ENCODE measurements at places on chromosomes 6 and 20.

DNA sequence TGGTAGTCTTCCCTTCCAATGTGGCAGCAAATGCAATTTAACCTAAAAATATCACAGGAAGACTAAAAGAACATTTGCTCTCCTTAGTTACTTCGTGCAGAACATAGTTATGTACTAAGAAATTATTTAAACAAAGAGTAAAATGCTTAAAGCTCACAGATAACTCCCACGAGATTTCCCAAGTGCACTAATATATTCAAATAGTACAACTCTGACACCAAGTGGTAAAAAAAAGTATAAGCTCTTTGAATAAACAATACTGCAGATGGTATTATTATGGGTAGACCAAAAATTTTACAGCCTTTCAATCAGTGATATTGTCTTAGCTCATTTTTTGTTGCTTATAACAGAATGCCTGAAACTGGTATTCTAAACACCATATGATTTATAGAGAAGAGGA lies 52.8 kb upstream of the FILIP1 start:
- DNase-seq: no peak

DNA sequence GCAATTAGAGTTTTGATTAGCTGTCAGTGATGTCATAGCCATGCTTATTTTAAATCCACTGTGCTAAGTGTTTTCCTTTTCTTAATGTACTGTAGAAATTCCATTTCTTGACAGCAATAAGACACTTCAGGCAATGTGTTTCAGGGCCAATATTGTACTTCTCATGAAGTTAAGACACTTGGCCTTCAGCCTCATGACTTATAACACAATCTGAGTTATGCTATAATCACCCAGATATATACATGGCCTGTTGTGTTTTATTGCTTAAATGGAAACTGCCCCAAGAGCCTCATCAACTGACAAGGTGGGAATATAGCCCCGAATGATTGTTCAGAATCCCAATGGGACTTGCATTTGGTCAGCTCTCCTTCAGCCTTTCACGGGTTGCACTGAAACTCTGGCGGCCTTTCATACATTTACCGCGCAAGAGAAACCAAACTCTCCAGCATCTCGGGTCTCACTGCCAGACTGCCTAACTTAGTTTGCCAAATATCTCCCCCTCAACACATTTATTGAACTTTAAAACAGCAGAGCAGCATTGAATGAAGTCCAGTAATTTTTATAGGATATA lies 44.2 kb upstream of the TBX18 start:
- no peak for DNase-seq

DNA sequence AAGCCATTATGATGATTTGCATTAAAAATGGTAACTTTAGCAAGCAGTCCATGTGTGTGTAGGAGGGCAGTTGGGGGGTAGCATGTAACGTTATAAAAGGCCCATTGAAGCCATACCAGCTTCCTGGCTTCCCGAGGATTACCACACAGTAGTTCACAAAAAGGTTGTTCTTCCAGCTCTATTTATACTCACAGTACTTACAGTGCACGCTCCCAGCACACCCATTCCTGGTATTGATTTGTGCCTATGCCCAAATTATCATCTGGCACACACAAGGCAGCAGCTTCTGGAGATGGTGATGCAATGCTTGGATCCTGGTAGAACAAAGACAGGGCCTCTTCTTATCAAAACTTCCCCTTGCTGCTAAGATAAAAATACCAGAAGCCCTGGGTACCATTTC lies 436.8 kb downstream of the HAO1 start:
- DNase-seq: no peak

GRCh38 chr6:22638320-22638719 lies 69.0 kb downstream of the HDGFL1 start:
- no peak for DNase-seq

DNA sequence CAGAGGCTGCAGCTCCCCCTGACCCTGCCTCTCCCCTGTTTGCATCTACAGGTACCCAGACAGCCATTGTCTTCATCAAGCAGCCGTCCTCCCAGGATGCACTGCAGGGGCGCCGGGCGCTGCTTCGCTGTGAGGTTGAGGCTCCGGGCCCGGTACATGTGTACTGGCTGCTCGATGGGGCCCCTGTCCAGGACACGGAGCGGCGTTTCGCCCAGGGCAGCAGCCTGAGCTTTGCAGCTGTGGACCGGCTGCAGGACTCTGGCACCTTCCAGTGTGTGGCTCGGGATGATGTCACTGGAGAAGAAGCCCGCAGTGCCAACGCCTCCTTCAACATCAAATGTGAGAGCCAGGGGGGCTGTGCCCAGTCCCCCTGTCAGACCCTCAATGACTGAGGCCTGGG lies 42.1 kb upstream of the SRF start:
- DNase-seq: no peak

DNA sequence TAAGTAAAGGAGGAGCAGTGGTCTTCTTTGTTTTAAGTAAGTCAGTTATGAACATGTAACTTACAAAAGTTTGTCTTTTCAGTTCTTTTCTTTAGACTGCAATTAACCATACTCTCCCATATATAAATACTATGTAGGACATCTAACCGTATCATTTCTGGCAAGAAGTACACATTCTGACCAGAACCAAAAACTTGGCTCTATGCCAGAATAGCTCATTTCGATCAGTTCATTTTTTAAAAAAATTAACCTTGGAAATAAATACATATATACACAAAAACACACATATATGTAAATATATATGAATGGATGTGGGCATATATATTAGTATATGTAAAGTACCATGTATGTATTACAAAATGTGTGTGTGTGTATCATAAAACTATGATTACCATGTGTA lies 145.0 kb downstream of the PHACTR1 start:
- DNase-seq: no peak

DNA sequence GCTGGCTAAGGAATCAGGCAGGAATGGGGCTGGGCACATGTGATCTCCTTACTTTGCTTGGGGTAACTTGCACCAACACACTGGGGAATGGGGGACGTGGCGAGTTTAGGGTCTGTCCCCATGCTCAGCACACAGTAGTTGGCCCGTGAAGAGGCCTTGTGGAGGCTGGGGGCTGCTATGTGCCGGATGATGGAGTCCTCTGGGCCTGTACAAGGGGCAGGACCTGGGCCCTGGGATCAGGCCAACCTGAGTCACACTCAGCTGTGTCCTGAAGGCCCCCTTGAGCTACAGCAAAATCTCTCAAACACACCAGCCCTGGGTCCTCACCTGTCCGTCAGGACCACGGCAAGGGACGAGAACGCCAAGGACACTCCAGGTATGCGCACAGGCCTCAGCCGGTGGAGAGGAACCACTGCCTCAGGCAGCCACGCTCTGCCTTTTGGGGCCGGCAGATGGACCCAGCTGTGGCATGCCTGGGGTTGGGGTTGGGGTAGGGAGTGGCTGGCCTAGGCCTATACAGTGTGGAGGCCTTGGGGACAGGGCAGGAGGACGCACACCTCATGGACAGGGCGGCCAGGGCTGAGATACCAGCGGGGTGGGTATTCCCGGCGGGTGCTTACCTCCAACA lies 11.1 kb downstream of the UCKL1 start:
- DNase-seq: no peak

GRCh38 chr6:142355520-142356174 lies 53.8 kb downstream of the ADGRG6 start:
- no peak for DNase-seq

GRCh38 chr20:33663161-33664084 lies 1.3 kb downstream of the C20orf144 start:
- DNase-seq: peak; percentile 59

GRCh38 chr6:42280966-42281533 lies 63.4 kb upstream of the MRPS10 start:
- DNase-seq: no peak

DNA sequence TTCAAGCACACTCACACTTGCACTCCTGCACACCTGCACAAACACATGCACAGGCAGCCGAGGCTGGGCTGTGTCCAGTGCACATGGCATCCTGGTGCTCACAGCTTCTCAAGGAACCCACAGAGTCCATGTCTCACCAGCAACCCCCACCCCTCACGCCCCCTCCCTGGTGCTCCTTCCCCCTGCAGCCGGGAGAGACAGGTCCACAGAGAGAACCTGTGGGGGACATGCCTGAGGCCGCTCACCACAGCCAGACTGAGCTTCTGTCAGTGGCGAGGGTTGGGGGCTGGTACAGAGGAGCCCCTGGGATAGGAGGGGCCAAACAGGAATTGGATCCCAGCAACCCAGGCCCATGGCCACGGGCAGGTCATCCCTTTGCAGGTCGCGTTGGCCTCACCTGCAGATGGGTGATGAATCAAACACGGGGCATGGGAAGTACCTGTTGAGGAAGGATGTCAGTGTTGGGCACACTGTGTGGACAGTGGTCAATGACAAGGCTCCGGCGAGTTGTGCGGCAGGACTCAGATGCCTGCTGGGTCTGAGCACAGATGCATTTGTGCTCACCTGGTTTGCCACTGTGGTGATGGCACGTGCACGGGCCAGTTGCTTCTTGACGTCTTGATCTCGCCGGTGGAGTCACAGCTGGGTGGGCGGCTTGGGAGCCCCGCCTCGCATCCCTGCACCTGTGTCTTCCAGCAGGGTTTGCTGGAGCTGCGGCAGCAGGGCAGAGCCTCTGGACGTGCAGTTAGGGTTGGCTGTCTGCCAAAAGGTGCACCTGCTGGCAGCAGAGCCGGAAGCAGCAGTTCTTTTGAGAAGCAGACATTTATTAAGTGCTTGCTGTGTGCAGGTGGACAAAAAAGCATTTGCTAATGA lies 113.0 kb downstream of the ERMARD start:
- peak; percentile 93 for DNase-seq

- DNase-seq: no peak
These were observed 445 bp downstream of the RAB32 start for GRCh38 chr6:146543940-146544615.

DNA sequence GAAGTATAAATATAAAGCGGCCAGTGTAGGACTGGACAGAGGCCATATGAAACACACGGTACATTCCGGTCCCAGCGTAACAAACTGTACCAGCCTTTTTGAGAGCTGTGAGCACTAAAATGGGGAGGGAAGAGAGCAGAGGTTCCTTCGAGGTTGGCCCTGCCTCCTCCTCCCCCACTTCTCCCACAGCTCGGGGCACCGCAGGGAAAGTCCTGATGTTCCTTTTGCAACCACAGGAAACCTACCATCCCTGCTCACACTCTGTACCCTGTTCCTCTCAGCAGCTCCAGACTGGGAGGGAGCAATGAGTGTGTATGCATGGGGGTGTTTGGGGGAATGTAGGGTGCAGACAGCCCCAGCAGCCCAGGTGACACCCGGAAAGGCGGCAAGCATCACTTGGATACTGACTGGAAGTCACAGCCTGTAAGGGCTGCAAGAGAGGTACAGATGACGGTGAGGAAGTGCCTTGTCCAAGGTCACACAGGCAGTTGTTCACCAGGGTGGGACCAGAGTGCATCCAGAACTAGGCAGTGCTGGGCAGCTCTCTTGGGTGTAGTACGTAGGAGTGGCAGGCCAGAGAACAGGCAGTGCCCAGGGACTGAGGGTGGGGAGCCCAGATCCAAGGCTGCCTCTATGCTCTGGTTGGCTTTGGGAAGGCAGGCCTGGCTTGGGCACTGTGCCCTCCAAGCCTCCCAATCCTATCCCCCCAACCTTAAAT lies 11.0 kb upstream of the ARMC12 start:
- DNase-seq: no peak

DNA sequence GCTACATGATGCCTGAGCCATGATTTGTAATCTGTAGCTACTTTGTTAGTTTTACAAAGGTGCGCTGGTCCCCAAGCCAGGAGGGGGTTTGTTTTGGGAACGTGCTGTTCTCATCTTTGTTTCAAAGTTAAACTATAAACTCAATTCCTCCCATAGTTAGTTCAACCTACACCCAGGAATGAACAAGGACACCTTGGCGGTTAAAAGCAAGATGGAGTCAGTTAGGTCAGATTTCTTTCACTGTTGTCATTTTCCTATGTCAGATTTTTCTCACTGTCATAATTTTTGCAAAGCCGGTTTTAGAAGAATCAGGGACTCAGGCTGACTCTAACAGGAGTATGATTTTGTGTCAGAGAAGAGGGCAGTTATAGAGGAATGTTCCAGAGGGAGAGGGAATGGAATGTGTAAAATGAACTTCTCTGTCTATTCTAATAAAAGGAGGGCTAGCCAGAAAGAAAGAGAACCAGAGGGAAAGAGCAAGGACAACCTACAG lies 2.3 kb upstream of the GMPR start:
- DNase-seq: no peak

DNA sequence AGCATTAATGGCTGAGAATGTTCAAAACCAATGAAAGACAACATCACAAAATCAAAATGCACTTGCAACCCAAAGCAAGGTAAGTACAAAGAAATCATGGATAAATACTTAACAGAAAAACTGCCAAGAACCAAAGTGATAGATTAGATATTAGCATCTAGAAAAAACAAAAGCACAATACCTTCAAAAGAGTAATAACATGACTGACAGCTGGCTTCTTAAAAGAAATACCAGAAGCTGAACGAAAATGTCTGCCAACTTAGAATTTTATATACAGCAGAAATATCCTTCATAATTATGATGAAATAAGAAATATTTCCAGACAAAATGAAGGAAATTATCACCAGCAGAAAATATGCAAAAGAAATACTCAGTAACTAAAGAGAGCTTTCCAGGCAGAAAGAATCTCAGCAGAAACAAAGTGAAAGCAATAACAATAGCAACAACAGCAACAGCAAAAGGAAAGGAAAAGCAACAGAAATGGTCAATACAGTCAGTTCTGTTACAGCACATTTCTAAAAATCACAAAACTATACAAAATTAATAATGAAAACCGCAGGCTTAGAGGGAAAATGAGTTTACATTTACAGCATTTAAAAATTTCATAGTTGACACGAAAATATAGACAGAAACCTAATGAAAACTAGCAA lies 121.5 kb upstream of the MAN1A1 start:
- no peak for DNase-seq

GRCh38 chr6:12892151-12892550 lies 175.6 kb downstream of the PHACTR1 start:
- no peak for DNase-seq

GRCh38 chr6:62492192-62492822 lies 206.3 kb upstream of the KHDRBS2 start:
- DNase-seq: no peak

DNA sequence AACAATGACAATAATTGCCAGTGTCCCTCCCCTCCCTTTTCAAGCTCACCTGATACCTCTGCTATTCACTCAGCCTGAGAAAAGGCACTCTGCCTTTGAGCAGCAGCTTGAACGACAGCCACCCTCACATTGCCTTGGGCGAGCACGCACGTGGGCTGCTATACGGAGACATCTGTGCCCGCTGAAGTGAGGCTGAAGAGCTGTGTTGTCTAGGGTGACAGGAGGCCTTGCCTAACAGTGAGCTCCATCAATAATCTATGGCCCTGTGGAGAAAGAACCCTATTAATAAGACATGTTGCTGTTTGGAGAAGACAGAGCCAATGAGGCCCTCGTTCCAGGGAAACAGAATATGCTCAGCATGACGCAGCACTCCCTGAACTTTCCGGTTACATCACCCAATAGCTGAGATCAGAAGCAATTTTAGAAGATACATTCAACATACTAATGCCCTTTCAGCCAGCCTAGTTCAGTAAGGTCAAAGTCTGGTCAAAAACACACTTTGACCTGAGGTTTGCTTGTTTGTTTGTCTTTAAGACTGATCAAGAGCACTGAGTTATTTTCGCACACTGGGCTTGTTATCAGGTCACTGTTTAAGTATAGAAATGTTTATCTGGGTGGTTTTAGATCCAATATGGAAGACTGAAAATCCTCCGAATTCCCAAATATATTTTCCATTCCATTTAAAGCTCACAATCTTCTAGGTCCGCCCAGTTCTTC lies 30.6 kb downstream of the RBM24 start:
- DNase-seq: no peak

- no peak for DNase-seq
These were observed 159.7 kb downstream of the TMEM242 start for GRCh38 chr6:157163434-157164159.

- no peak for DNase-seq
These were observed 13.8 kb upstream of the POLR1H start for GRCh38 chr6:30047220-30047619.
